Hematopoietic multipotent progenitor cell treated with erythropoietin and hydrocortisone succinate and interleukin-3 and kit ligand, for 15 days (in vitro differentiated cells): ENCODE measurements at places on chromosomes 2 and 18.
A peak's percentile ranks its signal among the peaks of the same experiment; 100 is the strongest.

DNA sequence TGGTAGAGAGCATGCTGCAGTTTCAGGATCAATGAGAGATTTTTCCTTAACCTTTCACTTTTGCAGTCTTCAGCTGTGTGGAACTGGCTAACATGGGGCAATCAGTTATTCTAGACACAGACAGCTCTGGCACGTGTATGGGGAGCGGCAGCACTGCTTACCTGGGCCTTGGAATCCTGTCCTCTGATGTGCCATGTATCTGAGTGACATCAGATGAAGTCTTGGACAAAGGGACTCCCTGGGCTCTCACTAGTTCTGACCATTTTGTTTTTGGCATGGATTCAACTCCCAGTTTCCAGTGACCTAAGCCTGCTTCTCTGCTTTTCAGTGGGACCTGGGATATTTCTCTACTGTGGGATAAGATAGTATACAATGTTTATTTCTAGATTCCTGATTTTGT lies 54.3 kb downstream of the RNF144A start:
- DNase-seq: no peak

GRCh38 chr18:33470216-33470615 lies 29.7 kb upstream of the CCDC178 start:
- DNase-seq: no peak

- no peak for DNase-seq
Measured at GRCh38 chr2:96832408-96832753, 11.4 kb downstream of the ANKRD23 start.

DNA sequence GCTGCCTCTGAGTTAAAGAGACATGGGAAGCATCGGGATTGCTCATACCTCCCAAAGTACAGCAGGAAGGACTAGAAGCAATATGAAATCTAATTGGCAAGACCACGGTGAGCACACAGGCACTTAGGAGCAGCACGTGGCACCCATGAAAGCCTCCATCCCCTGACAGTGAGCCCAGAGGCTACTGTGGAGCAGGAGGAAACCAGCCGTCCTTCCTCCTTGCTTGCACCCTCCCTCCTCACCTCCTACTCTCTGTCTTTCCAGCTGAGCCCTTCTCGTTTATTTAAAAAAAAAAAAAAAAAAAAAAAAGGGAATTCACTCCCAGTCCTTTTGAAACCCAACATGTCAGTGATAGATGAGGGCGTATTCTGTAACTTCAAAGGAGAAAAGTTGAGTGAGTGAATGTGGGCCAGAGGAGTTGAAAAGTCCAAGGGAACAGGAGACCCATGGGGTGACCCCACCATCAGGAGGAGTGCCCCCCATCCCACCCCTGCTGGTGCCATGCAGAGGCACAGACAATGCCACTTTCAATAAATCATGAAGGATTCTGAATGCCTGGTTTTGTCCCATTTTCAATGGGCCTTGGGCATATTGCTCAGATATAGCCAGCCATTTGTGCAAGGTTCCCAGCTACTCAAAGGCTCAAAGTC lies 96.6 kb upstream of the ALPP start:
- DNase-seq: no peak

DNA sequence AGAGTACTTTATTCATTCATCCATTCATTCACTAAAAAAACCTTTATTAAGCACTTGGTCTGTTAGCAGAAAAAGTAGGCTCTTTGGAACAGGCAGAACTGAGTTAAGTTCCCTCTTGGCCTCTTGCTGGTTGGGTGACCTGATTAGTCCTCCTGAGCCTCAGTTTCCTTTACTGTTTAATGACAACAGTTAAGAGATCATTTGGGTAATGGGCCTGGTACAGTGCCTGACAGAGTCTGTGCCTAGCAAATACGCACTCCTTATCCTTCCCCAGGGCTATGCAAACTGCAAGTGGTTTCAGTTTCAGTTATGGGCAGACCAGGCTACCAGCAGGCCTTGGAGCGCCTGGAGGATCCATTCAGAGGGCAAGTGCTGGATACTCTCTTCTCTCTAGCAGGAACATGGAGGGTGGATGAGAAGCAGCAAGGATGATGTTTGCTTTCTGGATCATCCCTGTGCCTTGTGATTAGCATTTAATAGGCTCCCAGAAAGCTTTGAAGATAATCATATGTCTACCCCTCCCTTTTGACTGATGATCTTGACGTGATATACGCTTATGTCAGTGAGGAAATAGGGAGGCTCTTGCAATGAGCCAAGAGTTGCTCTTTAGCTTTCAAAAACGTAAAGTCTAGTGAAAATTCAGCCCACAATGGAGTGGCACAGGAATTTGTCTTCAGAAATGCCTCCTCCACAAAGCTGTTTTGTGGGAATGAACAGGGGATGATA lies 12.4 kb upstream of the TAF1B start:
- no peak for DNase-seq

DNA sequence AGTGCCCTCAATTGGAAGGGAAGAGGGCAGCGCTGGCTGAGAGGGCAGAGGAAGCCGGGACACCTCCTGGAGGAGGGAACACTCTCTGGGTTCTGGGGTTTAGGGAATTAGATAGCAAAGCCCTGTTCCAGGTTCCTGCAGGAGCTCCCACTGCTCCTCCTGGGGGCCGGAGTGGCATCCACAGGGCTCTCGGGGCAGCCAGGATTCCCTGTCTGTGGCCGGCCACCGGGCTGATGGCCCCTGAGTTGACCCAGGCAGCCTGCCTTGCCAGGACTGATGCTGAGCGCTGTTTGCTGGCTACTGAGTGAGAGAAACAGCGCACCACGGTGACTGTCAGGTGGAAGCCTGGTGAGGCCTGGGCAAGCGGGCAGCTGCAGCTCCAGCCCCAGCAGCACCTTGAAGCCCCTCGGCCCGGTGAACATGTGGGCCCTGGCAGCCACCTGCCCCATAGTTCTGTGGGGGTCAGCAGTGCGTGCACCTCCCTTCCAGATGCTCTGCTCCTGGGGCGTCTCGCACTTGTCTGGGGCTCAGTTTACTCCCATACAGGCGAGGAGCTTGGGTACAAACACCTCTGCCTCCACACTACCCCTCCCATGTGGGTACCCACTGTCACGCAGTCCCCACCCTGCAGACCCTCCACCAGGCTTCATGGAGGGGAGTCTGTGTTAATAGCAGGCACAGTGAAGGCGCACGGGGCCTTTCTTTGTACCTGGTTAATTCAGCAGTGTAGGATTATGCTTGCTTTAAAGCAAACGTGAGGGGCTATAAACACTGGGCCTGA lies 7.7 kb upstream of the ALLC start:
- no peak for DNase-seq

GRCh38 chr2:205822579-205822978 lies 140.3 kb downstream of the NRP2 start:
- no peak for DNase-seq

GRCh38 chr2:229714080-229714735 lies at the start of gene DNER:
DNER (minus strand) TSS chr2:229714555; CDS start chr2:229714423, 132 bp downstream.
- DNase-seq: no peak

DNA sequence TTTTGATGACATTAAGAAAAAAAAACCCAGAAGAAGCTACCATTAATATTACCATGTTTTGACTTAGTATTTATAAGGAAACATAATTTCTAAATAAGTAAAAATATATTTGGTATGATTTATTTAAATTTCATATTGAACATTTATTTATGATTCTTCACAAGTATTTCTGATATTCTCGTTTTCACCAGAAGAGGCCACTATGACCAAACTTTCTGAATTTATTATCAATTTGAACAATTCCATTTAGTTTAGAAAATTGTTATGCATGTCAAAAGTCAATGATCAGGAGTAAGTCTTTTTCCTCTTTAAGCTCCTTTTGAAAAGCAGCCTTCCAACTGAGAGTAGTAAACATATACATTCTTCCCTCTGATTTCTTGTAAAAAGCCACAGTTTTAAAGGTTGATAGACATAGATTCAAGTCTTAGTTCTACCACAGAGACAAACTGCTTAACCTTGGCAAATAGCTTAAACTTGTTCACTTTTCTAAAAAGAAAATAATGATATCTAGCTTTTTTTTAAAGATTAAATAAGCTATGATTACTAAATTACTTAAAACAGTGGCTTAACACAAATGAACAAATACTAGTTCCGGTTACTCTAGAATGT lies 329.9 kb downstream of the TRIB2 start:
- no peak for DNase-seq

GRCh38 chr2:97713296-97714083 lies at the start of gene ZAP70:
ZAP70 (plus strand) TSS chr2:97713576; CDS start chr2:97724037, 10,461 bp downstream.
- no peak for DNase-seq

- DNase-seq: no peak
Measured at GRCh38 chr2:142877216-142877838, at the start of gene KYNU. KYNU (plus strand) TSS chr2:142877664; CDS start chr2:142885368, 7,704 bp downstream.

DNA sequence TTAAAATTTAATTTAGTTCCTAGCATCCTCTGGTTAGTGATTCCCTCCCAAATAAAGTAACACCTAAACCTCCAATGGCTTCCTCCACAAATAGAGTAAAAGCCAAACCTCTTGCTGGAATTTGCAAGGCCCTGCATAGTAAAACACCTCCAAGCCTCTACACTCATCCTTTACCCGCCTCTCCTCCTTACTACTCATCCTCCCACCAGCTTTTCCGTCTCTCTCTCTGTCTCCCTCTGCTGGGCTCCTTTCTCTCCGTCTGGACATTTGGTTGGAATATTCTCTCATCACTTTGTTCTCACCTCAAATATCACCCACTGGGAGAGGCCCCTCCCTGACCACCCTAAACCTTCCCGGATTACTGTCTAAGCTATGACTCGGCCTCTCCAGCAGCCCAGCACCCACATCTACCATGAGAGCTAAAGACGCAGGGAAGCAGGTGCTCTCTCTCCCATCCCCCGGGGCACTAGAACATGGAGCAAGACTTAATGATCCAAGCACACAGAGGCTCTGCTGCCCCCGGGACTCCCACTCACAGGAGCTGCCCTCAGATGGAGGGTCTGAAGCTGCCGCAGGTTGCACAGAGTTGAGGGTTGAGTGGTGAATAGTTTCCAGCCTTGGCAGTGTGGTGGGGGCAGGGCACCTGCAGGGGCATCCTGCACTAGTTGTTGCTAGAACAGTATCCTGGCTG lies 167.2 kb downstream of the FBXO15 start:
- DNase-seq: no peak

DNA sequence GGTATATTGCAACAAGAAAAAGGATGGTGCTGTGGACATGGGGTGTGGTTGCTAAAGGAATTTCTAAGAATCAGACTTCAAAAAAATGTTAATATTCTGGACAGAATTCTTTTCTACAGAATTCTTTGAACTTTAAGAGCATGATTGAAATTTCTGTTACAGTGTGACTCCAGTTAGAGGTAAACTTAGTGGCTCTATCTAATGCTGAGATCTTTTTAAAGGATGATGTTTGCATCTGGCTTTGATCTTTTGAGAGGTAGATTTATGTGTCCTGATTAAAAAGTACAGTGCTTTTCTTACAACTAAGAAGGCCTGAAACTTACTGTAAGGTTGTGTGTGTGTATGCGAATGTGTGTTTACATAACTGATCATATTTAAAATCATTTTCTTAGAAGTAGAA lies 25.4 kb downstream of the NCK2 start:
- DNase-seq: no peak

DNA sequence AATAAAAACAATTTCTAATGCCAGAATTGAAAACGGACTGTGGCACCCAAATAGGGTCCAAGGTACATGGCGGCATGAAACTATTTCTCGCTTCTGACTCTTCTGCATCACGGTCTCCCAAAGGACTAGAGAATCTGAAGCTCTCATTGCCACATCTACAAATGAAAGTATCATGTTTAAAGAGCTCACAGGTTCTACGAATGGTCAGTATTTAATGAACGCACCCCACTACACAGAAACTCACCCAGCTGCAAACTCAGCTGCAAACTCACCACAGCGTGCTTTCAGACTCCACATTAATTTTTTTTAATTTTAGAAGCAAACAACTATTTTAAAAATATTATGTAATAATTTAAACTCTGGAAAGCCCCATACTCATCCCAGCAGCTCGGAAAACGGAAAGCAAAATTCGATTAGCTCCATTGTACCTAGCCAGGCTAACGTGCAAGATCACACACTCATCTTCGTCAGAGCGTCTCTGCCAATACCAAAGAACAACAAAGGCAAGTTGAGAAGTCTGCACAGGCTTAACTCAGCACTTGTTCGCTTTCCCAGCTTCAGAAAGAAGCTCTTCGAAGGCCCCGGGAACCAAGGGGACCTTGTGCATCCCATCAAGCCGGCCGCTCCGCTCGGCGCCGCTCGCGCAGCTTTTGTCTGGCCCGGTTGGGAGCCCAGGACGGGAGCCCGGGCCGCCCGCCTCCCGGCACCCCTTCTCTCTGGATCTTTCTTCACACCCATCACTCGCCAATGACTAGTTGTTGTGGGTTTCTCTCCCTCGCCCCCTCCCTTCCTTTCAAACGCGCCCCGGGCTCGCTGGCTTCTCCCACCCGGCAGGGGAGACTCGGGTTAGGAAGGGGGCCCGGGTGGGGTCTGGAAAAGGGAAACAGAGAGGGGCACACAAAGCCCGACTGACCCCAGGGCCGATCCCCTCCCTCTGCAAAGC lies 785 bp downstream of the CLASP1 start:
- DNase-seq: peak; percentile 47

GRCh38 chr2:83971547-83971946 lies 487.5 kb downstream of the SUCLG1 start:
- peak; percentile 22 for DNase-seq

- no peak for DNase-seq
Measured at GRCh38 chr18:32919799-32920198, 147.0 kb upstream of the KLHL14 start.

GRCh38 chr2:25912851-25913695 lies 34.8 kb upstream of the ASXL2 start:
- no peak for DNase-seq

- DNase-seq: no peak
Measured at GRCh38 chr2:227627769-227628168, 10.5 kb downstream of the SCYGR4 start.

- DNase-seq: no peak
Measured at GRCh38 chr2:143740431-143740830, 611.2 kb downstream of the ARHGAP15 start.

- no peak for DNase-seq
Measured at GRCh38 chr2:106978647-106979046, 92.7 kb upstream of the ST6GAL2 start.

GRCh38 chr2:211812587-211812986 lies 726.0 kb downstream of the ERBB4 start:
- no peak for DNase-seq

- no peak for DNase-seq
Measured at GRCh38 chr2:95063086-95063958, 37.8 kb downstream of the MAL start.

- DNase-seq: no peak
Measured at GRCh38 chr18:60663060-60663989, 290.8 kb upstream of the MC4R start.
